ENCODE measurements at places on chromosomes 2 and 18. TPM values are rescaled to one million over a fixed set of nuclear protein-coding genes. Genes with fewer than 3 reads are reported as not detected.

Gene SERPINB4
- total RNA-seq = not detected

Gene CHRND
- total RNA-seq = not detected

Gene SP140
- 0.36 TPM for total RNA-seq

Gene TMEM198
- total RNA-seq = 1.1 TPM

Gene HOXD10
- not detected for total RNA-seq

Gene TUBB6
- 425 TPM for total RNA-seq

Gene YES1
- 99.5 TPM for total RNA-seq

Gene SCG2
- 2.4 TPM for total RNA-seq

Gene PSD4
- 1.8 TPM for total RNA-seq

Gene PLEK
- 0.36 TPM for total RNA-seq

Gene SAG
- not detected for total RNA-seq

Gene RUFY4
- not detected for total RNA-seq

Gene PCARE
- total RNA-seq = not detected

Gene SCN9A
- total RNA-seq = 1.8 TPM

Gene STON1
- 15.6 TPM for total RNA-seq

Gene NPPC
- not detected for total RNA-seq

Gene CHST9
- total RNA-seq = not detected

Gene PROKR1
- total RNA-seq = not detected

Gene TRABD2A
- total RNA-seq = 3.5 TPM

Gene CMPK2
- 2.2 TPM for total RNA-seq

Gene COL5A2
- total RNA-seq = 632 TPM

Gene RIT2
- not detected for total RNA-seq

Gene NETO1
- under 0.01 TPM for total RNA-seq

Gene WIPF1
- total RNA-seq = 17.7 TPM

Data from osteoblast (primary cell).